Right cardiac atrium (tissue), 5 donors: ENCODE measurements at places on chromosomes 3 and 15. TPM values are rescaled to one million over a fixed set of nuclear protein-coding genes. Genes with fewer than 3 reads are reported as not detected.

DNA sequence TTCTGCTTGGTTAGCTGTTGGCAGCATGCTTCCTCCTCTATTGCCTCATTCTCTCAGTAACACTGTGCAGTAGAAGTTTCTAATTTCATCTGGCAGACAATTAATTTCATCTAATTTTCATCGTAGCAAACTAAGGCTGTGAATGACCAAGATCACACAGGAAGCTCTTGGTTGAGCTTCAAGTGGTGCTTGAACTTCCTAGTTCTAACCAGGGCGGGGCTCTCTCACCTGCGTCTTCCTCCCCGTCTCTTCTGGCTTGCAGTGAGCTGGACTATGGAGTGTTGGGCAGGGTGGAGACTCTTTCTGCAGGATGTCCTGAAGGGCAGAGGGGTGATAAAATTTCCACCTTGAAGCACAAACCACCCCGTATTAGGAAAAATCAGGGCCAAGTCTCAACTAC is 2.0 kb upstream of the IL16 start:
- DNase-seq, result no peak

DNA sequence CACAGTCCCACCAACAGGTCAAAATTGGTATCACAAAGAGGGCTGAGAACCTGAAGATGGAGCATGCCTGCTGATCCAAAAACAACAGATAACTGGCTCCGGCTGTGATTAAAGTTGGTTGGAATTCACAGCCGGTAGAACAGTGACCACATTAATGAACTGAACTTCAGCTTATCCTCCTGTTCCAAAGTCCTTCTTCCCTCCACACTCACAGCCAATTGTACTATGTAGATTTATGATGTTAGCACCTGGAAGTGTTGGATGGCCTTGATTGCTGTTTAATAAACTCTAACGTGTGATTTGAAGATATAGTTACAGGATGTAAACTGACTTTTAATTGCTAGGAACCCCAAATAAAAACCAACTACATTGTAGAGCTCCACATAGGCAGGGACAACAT is 367.3 kb upstream of the FRG2C start:
- DNase-seq, result no peak

The CLEC3B gene
- total RNA-seq, result 169 TPM

- no peak for DNase-seq
These were observed 90.0 kb upstream of the LRTM1 start for GRCh38 chr3:55017876-55018275.

DNA sequence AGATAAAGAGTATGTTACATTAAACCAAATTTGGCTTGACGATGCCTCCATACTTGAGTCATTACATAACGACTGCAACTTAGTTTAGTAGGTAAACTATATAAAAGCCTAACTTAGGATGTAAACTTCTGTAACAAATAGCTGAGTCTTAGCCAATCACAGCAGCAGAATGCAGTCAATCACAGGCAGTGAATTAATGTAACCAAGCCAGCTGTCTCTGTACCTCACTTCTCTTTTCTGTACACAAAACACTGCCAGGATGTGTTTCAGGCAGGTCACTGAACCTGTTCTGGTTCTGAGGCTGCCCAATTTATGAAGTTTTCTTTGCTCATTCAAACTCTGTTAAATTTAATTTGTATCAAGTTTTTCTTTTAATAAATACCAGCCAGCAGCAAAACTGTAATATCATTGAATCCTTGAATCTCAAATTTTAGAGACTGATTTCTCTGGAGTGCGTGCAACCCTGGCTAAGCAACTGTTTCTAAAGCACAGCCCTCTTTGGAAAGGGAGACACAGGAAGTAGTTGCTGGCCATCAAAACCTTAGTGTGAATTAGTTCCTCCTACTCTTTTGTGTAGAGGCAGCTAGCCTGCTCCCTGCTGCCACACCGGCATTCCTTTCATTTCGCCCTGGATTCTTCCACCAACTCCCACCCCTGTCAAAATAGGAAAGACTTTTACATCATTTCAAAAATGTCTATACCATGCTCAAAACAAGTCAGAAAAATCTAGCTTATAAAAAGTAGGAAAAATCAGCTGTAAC is 15.2 kb downstream of the RFTN1 start:
- no peak for DNase-seq

GRCh38 chr15:99447497-99448371 is 118.0 kb upstream of the MEF2A start:
- DNase-seq, result peak; percentile 68
